ENCODE measurements at places on chromosomes 4 and X. TPM values are rescaled to one million over a fixed set of nuclear protein-coding genes. Genes with fewer than 3 reads are reported as not detected.
A peak's percentile ranks its signal among the peaks of the same experiment; 100 is the strongest.

- DNase-seq, result no peak
- no peaks in the 10 kb centered on the region for H3K27me3 ChIP-seq
- H3K4me3 ChIP-seq, result no peak overlapping the region
- no peaks in the 10 kb centered on the region for H3K36me3 ChIP-seq
Measured at GRCh38 chr4:21380861-21381260, 567.7 kb downstream of the KCNIP4 start.

GRCh38 chr4:146943691-146944375 is 1.8 kb downstream of the TTC29 start:
- no peak overlapping the region for H3K4me3 ChIP-seq
- H3K27ac ChIP-seq, result no peak overlapping the region
- DNase-seq, result no peak

DNA sequence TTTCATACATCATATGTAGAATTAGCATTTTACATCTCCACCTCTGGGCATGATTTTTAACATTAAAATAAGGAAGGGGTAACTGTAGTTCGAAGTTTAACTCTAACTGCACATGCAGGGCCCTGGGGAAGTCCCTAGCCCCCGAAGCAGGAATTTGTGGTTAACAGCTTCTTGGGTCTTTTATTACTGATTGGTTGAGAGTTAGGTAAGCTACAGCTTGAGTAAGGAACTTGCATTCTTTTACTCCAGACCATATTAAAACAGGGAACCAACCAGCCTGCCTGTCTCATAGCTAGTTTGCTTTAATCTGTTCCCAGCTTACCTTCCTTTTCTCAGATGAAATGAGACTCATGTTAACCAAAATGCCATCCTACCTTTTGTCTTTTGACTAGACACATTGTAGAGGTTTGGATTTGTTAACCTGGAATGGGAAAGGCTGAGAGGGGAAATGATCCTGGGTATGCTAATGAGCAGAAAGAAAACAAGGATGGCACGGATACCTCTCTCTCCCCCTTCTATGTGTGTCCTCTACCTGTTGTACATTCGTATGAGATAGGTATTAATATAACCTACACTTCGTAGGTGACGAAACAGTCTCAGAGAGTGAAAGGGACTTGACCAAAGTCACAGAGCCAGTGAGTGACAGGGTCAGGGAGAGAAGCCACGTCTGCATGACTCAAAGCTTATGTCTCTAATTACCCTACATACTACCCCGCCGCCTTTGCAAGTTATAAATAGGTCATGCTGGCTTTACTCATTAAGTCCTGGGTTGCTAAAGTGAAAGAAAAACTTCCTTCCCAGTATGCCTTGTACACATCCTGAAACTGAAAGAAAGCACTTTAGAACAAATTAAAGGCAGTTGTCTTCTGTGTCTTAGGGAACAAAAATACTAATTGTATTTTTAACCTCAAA is 119.5 kb upstream of the AFF2 start:
- H3K27me3 ChIP-seq, result no peaks in the 10 kb centered on the region
- peaks cover 29% of the 10 kb centered on the region for H3K4me1 ChIP-seq
- H3K27ac ChIP-seq, result peak overlapping the region; percentile 92
- peaks cover 4% of the 10 kb centered on the region for H3K36me3 ChIP-seq

DNA sequence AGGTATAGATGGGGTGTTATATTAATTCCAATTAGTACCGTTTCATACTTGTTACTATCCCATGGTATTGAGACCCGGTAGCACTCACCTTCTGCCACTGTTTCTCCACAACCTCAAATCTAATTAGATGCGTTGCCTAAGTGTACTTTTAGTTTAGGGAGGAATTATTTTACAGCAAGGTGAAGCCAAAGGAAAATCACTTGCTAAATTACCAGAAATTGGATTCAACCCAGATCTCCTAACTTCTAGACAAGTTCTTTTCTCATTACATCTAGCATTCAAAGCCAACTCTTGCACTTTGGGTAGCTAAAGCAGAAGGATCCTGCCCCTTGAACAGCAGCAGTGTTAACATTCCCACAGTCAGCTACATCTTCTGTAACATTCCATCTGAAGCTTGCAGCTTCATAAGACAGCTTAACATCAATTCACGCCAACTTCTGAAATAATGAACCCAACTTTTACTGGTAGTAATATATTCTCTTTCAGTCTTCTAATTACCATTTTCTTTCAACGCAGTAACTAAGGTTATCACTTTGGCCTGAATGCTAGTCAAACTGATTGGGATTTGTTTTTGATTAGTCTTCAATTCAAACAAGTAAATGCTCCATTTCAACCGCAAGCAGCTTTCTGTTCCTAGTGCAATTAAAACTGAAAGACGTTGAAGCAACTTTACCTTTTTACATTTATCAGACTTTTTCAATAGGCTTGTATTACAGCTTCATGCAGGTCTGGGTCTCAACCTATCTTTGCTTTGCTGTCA is 934 bp upstream of the SEC31A start:
- H3K36me3 ChIP-seq, result peaks cover 51% of the 10 kb centered on the region
- no peak for DNase-seq
- peak overlapping the region; percentile 97 for H3K27ac ChIP-seq
- H3K27me3 ChIP-seq, result no peaks in the 10 kb centered on the region

GRCh38 chr4:780716-781492 is 45.0 kb downstream of the CPLX1 start:
- H3K4me3 ChIP-seq, result peak overlapping the region; percentile 84
- no peak for DNase-seq
- H3K36me3 ChIP-seq, result peaks cover 47% of the 10 kb centered on the region
- peaks cover 15% of the 10 kb centered on the region for H3K27me3 ChIP-seq

GRCh38 chr4:73383452-73383851 is 20.6 kb upstream of the ALB start:
- H3K4me3 ChIP-seq, result no peak overlapping the region
- H3K27ac ChIP-seq, result no peak overlapping the region
- no peaks in the 10 kb centered on the region for H3K36me3 ChIP-seq
- no peaks in the 10 kb centered on the region for H3K27me3 ChIP-seq
- no peak for DNase-seq

DNA sequence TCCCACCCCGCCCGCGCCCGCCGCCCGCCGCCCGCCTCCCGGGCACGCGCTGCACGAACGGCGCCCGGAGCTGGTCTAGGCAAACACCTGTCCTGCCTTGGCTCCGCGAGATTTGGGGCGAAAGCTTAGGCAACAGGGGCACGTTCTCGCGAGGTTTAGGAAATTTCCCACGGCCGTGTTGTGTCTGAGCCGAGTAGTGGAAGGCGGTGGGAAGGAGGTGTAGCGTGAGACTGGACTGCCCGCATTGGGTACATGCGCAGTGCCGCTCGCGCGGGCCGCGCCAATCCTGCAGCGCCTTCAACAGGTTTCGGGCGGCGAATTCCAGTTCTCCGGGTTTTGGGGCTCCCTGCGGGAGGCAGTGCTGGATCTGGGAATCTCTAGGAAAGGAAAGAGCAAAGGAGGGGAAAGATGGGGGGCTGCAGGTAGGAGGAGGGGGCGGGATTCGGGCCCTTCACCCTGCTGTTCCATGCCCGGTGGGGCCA is 1.3 kb upstream of the RBPJ start:
- H3K36me3 ChIP-seq, result peaks cover 31% of the 10 kb centered on the region
- H3K4me1 ChIP-seq, result peaks cover 28% of the 10 kb centered on the region
- DNase-seq, result peak; percentile 99
- H3K4me3 ChIP-seq, result peak overlapping the region; percentile 88
- no peaks in the 10 kb centered on the region for H3K27me3 ChIP-seq

DNA sequence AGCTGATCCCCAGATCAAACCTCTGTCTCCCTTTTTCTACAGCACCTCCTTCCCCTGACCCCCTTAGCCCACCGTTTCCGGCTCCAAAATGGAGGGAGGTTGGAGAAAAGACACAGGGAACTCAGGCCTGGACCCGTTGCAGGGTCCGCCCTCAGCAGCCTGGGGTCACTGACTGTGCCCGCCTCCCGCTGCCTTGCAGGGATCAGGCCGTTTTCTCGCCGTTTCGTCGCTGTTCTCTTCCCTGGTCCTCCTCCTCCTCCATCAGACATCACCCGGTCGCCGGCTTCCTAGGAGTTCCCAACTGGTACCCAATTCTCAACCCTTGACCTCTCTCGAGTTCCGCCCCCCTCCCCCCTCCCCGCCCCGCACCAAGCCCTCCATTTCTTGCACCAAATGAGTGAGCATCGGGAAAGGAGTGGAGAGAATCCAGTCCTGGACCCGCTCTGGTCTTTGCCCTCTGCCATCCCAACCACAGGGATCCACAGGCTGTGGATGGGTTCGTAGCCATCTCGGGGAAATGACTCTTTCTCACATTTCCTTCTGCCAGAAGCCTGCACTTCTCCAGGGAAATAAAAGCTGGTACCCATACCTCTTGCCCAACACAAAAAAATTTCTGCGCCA is 493 bp downstream of the TCEAL5 start:
- no peaks in the 10 kb centered on the region for H3K36me3 ChIP-seq
- peaks cover 3% of the 10 kb centered on the region for H3K4me1 ChIP-seq
- no peak overlapping the region for H3K27ac ChIP-seq
- DNase-seq, result no peak

DNA sequence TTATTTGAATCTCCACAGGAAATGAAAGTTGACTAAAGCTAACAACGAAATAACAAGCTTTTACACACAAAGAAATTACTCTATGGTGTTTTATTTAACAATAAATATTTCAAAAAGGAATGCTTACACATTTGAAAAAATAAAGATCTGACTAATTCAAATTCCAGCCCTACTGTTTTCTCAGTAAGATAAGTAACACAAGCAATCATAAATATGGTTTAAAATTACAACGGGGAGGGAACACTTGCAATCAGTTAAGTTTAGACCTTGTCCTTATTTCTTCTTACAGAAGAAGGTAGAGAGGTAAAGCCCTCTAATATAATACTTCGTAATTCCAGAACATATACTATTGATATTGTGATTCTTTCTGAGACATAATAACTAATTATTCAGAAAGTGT is 158.5 kb downstream of the DHX15 start:
- DNase-seq, result no peak
- H3K27ac ChIP-seq, result no peak overlapping the region
- no peaks in the 10 kb centered on the region for H3K36me3 ChIP-seq
- no peaks in the 10 kb centered on the region for H3K4me1 ChIP-seq
- H3K4me3 ChIP-seq, result no peak overlapping the region

DNA sequence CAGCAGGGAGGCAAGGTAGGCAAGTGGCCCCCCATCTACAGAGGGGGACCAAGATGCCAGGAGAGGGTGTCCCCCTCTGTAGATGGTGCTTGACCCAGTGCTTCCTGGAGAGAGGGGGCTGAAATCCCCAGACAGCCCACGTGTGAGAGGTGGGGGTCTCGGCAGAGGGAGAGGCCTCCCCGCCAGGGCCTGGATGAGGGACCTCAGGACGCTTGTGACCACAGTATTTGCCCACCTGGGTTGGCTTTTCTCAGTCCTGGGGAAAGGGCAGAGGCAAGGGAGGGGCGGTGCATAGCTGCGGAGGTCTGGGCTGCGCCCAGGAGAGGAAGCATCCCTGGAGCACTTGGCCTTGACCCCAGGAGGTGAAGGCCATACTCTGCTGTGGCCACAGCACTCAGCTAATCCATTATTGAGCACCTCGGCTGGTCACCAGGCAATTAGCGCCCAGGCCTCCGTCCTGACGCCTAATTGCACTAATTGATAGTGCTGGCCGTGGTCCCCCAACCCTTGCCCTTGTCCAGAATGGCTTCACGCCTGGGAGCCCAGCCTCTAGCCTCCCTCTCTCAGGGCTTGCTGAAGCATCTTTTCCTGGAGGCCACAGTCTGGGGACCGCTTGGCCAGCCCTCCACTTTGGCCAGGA is 30.7 kb downstream of the HMX1 start:
- no peak for DNase-seq
- no peaks in the 10 kb centered on the region for H3K4me1 ChIP-seq
- no peaks in the 10 kb centered on the region for H3K27me3 ChIP-seq
- no peaks in the 10 kb centered on the region for H3K36me3 ChIP-seq
- H3K4me3 ChIP-seq, result no peak overlapping the region
- H3K27ac ChIP-seq, result no peak overlapping the region

- no peak overlapping the region for H3K27ac ChIP-seq
- DNase-seq, result no peak
- H3K36me3 ChIP-seq, result no peaks in the 10 kb centered on the region
- H3K4me1 ChIP-seq, result peaks cover 11% of the 10 kb centered on the region
Measured at GRCh38 chr4:17094876-17095210, 196.4 kb upstream of the LDB2 start.

- no peaks in the 10 kb centered on the region for H3K27me3 ChIP-seq
- no peak overlapping the region for H3K4me3 ChIP-seq
- H3K4me1 ChIP-seq, result no peaks in the 10 kb centered on the region
Measured at GRCh38 chrX:55919367-55920221, 202.0 kb downstream of the RRAGB start.

- no peak for DNase-seq
- H3K4me3 ChIP-seq, result no peak overlapping the region
- H3K27ac ChIP-seq, result no peak overlapping the region
- H3K27me3 ChIP-seq, result no peaks in the 10 kb centered on the region
Measured at GRCh38 chr4:34850421-34850820, 1393.9 kb downstream of the ARAP2 start.

DNA sequence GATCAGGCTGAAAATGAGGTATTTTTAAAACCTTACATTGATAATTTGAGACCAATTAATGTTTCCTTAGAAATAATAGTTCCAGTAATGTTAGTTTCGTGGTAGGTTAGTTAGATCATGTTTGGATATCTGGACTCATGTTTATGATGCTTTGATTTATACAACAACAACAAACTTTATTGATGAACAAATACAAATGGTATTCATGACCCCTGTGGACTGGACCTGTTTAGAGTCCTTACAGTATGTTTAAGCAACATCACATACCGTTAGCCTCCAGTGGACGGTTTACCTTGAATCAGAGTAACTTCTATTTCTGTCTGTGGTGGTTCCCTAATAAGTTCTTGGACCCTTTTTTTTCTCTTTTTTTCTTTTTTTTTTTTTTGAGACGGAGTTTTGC is 18.0 kb downstream of the ZRSR2 start:
- no peak overlapping the region for H3K4me3 ChIP-seq
- H3K27me3 ChIP-seq, result no peaks in the 10 kb centered on the region
- peaks cover 11% of the 10 kb centered on the region for H3K4me1 ChIP-seq
- DNase-seq, result no peak
- H3K36me3 ChIP-seq, result peaks cover 39% of the 10 kb centered on the region

GUCY1B1 gene
- total RNA-seq, result 0.10 TPM

SULT1B1 gene
- total RNA-seq, result 1.7 TPM

FGFR3 gene
- 0.34 TPM for total RNA-seq

ZBED1 gene
- total RNA-seq, result 40.3 TPM

SLC16A2 gene
- total RNA-seq, result not detected

EMCN gene
- total RNA-seq, result not detected

TEX13C gene
- total RNA-seq, result not detected

HSFX4 gene
- not detected for total RNA-seq

Data from activated CD8-positive, alpha-beta T cell treated with anti-CD3 and anti-CD28 coated beads, Interleukin-2, amount 10 ng/mL, durations not matched to agents 7 days and 5 days (primary cell).